ENCODE measurements at places on chromosomes 1 and 21.

- no peak overlapping the region for H3K4me3 ChIP-seq
- no peak overlapping the region for H3K27ac ChIP-seq
- no peak for DNase-seq
Observed at GRCh38 chr1:114561333-114561732, 20.1 kb downstream of the BCAS2 start.

DNA sequence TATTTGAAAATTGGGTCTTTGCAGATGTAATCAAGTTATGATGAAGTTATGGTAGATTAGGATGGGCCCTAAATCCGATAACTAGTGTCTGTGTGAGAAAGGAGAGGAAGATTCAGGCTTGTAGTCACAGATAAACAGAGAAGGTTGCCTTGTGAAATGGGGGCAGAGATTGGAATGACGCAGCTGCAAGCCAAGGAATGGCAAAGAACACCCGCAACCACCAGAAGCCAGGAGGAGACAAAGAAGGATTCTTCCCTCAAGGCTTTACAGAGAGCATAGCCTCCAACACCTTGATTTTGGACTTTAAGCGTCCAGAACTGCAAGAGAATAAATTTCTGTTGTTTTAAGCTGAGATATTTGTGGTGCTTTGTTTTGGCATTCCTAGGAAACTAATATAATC is 35.4 kb upstream of the COL24A1 start:
- H3K27ac ChIP-seq = no peak overlapping the region
- no peak for DNase-seq
- H3K36me3 ChIP-seq = no peaks in the 10 kb centered on the region
- no peak overlapping the region for H3K4me3 ChIP-seq

DNA sequence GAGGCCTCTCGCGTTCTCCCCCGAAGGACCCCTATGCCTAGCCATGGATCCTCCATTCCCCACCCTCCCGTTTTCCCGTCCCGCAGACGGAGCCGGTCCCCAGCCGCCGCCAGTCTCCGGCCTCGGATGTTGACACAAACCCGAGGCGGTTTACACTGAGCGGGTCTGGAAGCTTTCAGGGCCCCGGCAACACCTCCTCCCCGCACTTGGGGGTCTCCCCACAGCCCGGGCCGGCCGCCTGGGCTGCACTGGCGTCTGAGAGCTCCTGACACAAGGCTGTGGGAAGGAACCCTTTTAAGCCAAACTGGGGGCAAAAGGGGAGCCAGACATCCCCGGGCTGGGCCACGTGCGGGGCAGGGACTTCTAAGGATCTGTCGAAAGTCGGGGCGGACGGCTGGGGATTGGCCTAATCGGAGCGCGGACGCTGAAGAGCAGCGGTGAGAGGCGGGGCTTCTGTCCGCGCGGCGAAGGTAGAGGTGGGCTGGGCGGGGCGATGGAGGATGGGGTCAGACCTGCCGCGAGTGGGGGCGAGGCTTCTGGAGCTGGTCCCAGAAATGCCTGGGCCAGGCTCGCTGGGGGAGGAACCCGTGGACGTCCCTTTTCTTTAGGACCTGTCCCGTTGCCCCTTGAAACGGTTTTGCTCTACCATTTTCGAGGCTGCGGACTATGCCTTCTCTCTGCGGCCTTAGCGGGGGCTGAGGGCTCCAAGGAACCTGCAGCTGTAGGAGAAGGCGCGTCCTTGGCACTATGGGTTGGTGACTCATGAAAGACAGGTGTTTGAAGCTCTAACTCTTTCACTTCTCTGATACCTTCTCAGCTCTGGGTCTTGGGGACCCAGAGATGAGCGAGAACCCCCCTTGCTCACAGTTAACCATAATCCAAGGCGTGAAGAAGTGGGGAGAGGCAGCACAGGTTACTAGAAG is 1.2 kb upstream of the HPCAL4 start:
- H3K4me1 ChIP-seq = peaks cover 16% of the 10 kb centered on the region
- DNase-seq = peak; percentile 72
- H3K36me3 ChIP-seq = no peaks in the 10 kb centered on the region
- peak overlapping the region; percentile 58 for H3K4me3 ChIP-seq
- H3K27me3 ChIP-seq = no peaks in the 10 kb centered on the region
- peak overlapping the region; percentile 31 for H3K27ac ChIP-seq

- no peak overlapping the region for H3K4me3 ChIP-seq
- no peak overlapping the region for H3K27ac ChIP-seq
- no peaks in the 10 kb centered on the region for H3K27me3 ChIP-seq
- H3K36me3 ChIP-seq = no peaks in the 10 kb centered on the region
- peaks cover 13% of the 10 kb centered on the region for H3K4me1 ChIP-seq
Observed at GRCh38 chr1:197106869-197107268, 39.6 kb downstream of the ASPM start.
